ENCODE measurements at places on chromosomes 4 and X.

GRCh38 chr4:37641886-37642849 lies 44.0 kb downstream of the RELL1 start:
- no peak for DNase-seq

DNA sequence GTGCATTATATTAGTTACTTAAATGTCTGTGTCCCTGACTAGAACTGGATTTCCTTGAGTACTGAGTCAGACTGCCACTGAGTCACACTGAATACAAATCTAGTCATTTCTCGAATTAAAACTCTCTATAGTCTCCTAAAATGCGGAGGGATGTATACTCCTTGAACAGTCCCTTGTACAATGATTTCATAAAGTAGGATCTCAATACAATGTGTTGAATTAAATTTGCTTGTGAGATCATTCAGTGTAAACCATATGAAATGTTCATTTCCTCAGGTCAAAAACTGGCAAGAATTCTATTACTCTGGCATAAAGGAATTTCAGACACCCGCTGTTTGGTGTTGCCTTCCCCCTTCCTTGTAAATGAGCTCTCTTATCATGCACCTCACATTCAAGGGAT lies 17.5 kb upstream of the FAM241A start:
- DNase-seq, result no peak

DNA sequence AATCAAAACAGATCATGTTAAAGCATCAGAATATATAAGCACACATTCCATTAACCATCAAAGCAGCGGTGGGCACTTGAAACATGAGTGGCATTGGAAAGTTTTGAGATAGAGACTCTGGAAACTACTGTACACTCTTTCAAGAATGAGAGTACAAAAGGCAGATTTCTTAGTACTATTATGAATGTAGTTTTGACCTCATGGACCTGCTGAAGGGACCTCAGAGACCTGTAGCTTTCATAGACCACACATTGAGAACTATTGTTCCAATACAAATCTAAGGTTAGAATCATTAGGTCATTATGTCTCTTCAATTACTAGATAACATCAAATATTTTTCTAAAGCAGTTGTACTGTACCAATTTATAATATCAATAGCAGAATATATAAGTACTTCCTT lies 283.6 kb downstream of the RPA4 start:
- no peak for DNase-seq

- no peak for DNase-seq
Measured at GRCh38 chrX:48648336-48648751, 35.3 kb upstream of the WAS start.

GRCh38 chr4:13910556-13910955 lies 283.0 kb upstream of the BOD1L1 start:
- DNase-seq, result no peak

DNA sequence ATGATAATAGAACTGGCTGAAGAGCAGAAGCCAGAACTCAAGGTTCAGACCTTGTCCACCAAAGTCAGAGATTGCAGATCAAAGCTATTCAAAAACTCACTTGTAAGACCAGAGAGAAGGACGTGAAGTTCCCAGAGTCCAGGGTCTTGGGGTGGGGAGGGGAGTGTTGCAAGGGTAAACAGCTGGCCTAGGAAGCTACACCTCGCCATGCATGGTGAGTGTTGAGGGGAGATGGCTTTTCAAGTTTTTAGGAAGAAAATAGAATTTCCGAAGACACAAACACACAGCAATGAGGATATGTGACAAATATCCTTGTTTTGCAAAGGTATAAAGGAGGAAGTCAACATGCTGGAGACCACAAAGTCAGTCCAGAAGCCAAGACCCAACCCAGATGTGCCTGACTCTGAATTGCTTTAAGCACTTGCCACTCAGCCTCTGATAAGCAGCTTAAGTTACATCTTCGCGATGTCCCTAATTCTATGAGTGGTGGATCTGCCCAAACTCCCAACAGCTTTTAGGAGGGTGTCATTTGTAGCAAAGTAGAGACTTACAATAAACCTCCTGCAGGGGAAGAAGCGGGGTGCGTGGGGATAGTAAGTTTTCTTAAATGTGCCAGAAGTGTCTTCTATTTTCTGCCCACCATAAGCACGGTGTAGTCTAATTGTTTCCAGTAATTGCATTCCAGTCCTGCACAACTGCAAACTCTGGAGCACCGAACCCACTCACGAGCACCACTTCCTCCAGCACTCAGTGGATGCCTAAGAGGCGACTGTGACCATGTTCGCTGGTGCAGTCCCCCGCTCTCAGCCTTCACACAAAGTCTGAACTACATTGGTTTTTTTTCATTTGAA lies 26.5 kb downstream of the HAND2 start:
- no peak for DNase-seq

- DNase-seq, result no peak
Measured at GRCh38 chr4:143099693-143100092, 85.0 kb upstream of the USP38 start.

GRCh38 chr4:185137233-185137925 lies 5.7 kb upstream of the SLC25A4 start:
- DNase-seq, result no peak

DNA sequence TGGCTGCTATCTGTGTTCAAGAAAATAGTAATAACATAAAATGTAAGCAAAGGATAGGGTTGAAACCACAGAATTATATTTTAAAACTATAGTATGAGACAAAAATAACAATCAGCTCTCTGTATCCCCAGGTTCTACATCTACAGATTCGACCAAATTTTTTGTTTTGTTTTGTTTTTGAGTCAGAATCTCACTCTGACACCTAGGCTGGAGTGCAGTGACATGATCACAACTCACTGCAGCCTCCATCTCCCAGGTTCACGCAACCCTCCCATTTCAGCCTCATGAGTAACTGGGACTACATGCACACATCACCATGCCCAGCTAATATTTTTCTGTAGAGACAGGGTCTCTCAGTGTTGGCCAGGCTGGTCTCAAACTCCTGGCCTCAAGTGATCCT lies 113.2 kb downstream of the MAB21L2 start:
- DNase-seq, result no peak

DNA sequence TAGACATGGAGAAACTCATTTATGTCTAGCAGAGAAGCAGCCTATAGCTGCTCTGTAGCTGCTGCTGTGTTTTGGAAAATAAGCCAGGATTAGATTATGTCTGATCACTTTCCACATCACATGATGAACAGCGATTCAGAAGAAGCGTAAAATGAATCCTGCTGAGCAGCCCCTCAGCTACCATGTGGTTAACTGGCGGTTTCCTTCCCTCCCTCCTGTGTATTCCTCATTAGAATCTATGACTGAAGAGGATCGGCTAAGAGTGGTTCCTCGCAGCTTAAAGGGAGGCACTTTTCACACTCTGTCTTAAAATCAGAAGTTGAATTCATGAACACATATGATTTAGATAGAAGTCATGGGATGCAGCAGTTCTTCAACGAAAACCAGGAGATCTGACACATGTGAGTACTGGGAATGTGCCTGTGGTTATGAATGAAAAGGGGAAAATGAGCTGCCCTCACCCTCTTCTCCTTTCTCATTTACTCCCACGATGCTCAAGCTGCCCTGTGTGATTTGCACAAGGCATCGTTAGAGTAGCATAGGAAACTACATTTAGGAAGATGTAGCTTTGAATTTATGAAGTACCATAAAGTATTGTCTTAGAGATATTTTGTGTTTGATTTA lies at the start of gene PPEF1:
TSS of gene PPEF1 (plus strand) at position 220 of the 624 bp plus-strand sequence. CDS start at position 356, 136 bp downstream.
- DNase-seq, result no peak

- DNase-seq, result no peak
Measured at GRCh38 chrX:56762220-56762619, 33.2 kb downstream of the NBDY start.

GRCh38 chr4:173518425-173519102 lies 11.5 kb downstream of the HAND2 start:
- no peak for DNase-seq

GRCh38 chrX:21816136-21816535 lies 23.3 kb upstream of the MBTPS2 start:
- DNase-seq, result no peak

DNA sequence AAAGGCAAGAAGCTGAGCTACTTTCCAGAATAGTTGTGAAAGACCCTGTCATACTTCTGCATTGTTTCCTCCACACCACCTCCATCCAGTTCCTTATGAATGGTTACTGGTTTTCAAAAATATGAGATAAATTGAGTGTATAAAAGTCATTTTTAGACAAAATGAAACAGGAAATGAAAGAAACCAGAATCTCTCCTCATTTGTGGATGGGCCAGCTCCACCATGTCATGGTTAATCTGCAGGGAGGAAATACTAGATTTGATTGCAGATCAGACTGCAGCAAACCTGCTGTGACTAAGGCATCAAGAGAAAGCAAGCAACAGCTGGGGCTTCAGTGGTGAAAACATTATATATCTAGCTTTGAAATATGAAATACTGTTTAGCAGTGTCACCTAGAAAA lies 23.8 kb downstream of the F9 start:
- no peak for DNase-seq

DNA sequence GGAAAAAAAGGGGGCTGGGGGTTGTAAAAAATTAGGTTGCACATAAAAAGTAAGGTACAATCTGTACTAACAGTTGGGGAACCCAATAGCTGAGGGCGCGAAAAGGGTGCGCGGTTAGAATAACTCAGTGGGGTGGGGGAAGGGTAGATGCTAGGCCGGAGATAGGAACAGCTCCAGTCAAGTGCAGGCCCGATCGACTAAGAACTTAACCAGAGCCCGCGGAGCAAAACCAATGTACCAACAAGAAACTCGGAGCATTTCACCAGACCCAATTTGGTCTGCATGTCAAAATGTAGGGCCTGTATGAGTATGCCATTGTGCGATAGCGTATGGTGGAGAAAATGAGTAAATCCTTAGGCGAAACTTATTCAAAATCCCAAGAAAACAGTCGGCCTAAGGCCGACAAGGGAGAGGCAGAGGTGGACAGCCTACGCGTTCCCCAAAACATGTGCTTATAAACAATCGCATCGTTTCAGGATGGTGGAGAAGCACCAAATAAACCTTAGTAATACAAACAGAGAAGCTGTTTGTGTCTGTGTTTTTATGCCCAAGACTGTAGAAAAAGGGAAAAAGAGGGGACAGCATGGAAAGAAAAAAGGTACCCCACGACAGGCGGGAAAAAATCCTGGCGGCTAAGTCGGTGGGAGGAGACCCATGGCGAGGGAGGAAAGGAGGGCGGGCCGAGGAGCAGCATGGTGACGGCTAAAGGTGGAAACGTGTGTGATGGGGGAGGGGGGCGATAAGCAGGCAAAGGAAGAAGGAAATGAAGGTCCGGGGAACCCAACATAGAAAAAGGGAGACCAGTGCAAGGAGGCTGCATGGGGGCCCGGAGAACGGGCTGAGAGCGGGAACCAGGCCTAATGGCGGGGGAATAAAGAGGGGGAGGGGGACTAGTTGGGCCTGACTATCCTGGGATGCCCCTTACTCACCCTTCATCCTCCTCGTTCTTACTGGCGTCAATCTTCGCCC lies 990 bp downstream of the HNRNPD start:
- DNase-seq, result peak; percentile 61

- DNase-seq, result no peak
Measured at GRCh38 chr4:58166490-58166889, 1056.3 kb upstream of the IGFBP7 start.

DNA sequence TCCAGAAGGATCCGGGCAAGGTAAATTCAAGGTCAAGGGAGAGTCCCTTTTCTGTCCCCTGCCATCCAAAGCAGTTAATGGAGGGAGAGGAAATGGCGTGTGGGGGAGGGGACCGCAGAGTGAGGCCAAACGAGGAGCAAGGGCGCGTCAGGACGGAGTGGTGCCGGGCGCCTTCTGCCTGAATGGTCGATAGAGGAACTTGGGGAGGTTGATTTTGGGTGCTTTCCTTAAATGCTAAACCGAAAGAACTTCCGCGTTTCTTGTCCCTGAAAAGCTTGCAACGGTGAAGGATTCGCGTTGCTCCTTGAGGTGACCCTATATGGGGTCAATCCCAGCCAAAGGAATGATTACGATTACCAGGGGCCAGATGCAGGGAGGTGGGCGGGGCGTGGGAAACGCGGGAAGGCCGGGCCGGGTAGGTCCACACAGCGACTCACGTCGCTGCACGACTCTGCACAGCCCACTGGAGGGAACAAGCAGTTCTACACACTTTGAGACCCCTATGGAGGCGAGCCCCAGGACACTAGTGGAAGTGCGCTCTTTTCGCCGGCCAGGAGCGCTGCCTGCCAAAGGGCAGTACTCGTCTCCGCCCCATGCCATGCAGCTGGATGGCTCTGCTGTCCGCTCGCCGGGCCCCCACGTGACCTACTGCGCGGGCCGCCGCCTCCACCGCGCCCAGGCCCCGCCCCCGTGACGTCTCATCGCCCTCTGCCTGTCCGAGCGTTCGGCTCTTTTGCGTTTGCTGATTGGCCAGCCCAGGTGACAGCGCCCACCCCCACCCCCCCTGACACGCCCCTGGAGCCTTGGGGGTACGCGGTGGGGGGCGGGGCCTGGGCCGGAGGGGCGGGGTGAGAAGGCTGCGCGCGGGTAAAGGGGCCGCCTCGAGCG lies 452 bp upstream of the GK start:
- peak; percentile 84 for DNase-seq

DNA sequence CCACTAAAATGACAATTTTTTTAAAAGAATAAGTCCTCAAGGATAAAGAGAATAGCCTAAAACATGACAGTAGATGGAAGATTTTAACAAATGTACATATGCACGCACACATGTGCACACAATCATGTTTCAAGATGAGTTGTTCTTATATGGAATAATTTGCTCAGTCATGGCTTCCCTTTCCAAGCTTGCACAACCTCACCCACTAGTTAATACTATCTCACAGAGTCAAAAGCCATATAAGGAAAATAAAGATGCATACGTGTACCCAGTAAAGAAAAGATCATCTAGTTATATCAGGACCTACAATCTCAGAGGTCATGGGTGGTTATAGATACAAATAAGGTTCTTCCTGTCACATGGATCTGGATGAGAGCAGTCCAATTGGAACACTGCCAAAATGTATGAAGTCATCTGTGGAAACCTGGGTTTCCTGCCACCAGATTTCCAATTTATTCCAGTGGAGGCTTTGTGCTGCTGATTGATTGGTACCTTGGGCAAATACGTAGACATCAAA lies 56.1 kb downstream of the FAM13A start:
- DNase-seq, result no peak

DNA sequence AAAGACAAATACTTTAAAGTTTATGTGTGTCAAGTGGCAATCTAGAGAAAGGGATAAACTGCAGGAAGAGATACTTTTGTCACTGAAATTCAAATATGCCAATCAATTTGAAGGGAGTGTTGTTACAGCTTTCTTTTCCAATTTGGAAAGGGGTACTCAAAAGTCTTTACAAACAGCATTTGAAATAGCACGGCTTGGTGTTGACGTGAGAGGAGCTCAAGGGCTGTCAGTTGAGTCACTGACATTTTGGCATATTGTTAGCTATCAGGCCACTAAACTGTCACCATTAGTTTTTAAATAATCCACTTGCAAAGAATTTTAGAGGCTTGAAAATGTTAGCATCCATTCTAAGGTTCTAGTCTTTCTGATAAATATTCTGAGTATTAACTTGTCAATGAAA lies 698.4 kb downstream of the IL1RAPL1 start:
- no peak for DNase-seq

Data from activated T-helper 9 cell treated with anti-CD3 and anti-CD28 coated beads, Interleukin-2, amount 50 U/mL, for 16 hours (primary cell).